Activated naive CD8-positive, alpha-beta T cell treated with anti-CD3 and anti-CD28 coated beads, Interleukin-2, amount 50 U/mL, for 16 hours (primary cell): ENCODE measurements at places on chromosomes 2 and 18.

- no peak for DNase-seq
Measured at GRCh38 chr2:210556329-210556980, at the start of gene CPS1. TSS of gene CPS1 (plus strand) at chr2:210556599. CDS start at chr2:210556734, 135 bp downstream.

DNA sequence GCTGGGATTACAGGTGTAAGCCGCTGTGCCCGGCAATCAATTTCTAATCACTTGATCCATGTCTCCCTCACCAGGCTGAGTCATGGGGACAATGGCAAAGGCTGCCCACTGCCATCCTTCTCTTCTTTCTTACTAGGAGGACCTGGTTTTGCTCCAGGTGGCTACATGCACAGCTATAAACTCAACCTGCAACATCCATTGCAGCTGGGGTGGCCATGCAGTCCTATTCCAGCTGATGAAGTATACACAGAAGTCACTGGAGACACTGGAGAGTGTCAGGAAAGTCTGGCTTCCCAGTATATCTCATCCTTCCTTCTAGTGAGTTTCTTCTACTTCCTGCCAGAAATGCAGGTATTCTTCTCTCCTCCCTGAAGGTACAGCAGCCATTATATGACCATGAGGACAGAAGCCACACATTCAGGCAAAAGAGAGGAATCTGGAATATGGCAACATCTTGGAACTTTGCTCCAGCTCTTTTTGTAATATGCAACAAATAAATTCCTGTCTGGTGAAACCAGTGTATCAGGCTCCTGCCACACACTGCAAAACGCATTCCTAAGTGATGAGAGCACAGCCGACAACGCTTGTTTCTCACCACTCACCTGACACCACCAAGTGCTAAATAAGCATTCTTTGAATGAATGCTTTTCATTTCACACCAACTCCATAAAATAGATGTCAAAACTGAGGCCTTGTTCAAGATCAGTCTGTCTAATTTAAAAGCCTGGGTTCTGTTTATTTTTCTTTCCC is 32.3 kb downstream of the SCTR start:
- no peak for DNase-seq

DNA sequence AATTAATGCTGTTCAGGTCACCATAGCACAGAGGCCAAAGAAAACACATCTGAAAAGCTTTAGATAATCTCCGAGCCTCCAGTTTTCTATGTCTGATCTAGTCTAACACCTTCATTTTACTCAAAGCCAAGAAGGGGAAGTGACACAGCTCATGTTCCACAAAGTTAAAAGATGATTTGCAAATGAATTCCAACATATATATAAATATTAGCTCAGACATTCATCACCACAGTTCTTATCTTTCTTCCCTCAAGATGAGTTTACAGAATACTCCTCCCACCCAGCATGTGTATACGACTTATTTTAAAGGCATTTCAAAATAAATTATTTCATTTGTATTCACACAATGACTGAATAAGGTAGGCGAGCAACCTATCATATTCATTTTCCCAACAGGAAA is 82.4 kb downstream of the AAK1 start:
- no peak for DNase-seq

- DNase-seq, result no peak
Measured at GRCh38 chr2:85017411-85018048, 46.6 kb downstream of the KCMF1 start.

GRCh38 chr18:513826-514530 is 13.5 kb upstream of the COLEC12 start:
- DNase-seq, result no peak

GRCh38 chr2:6031200-6031867 is 339.1 kb downstream of the SOX11 start:
- DNase-seq, result no peak
